ENCODE measurements at places on chromosomes 3 and 15.
A peak's percentile ranks its signal among the peaks of the same experiment; 100 is the strongest.

GRCh38 chr15:89457086-89457485 lies 39.3 kb downstream of the RHCG start:
- DNase-seq = peak; percentile 64

GRCh38 chr3:142944342-142944741 lies 19.1 kb downstream of the PAQR9 start:
- DNase-seq = no peak

- no peak for DNase-seq
These were observed 84.1 kb downstream of the DHX36 start for GRCh38 chr3:154240235-154240634.

- DNase-seq = no peak
These were observed 155.9 kb upstream of the TLE3 start for GRCh38 chr15:70253461-70254156.

DNA sequence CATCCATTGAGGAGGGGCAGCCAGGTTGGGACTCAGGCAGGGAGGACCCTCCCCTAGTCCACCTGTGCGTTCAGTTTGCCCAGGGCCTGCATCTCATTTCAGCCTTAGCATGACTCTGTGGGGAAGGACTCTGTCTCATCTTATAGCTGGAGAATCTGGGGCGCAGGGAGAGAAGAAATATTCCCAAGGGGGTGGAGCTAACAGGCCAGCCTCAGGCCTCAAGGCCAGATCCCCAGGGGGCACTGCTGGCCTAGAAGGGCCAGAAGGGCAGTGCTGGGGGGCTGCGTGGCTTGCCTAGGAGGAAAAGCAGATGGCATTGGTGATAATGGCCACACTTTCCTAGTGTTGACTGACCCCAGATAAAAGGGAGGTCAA lies 10.9 kb downstream of the AMOTL2 start:
- no peak for DNase-seq

DNA sequence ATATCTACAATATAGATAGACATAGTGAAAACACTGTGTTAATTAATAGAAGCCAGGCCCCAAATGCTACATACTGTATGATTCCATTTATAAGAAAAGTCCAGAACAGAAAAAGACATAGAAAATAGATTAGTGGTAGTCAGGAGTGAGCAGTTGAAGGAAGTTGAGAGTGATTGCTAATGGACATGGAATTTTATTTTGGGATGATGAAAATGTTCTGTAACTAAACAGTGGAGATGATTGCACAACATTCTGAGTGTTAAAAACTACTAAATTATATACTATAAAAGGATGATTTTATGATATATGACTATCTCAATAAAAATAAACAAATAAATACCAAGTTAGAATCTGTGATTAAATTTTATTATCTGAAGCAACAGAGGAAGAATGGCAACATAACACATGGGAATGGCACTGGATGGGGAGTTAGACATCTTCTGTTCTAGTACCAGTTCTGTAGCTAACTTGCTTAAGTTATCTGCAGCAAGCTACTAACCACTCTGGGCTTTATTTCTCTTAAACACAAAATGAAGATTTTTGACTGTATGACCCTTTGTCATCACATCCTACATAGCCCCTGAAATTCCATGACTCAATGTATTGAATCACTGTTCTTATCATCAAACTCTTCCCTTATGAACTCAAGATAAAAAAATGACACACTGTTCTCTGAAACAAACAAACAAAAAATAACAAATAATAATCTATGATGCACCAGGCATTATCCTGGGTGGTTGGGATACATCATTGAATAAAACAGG lies 612.7 kb downstream of the TBL1XR1 start:
- DNase-seq = no peak

DNA sequence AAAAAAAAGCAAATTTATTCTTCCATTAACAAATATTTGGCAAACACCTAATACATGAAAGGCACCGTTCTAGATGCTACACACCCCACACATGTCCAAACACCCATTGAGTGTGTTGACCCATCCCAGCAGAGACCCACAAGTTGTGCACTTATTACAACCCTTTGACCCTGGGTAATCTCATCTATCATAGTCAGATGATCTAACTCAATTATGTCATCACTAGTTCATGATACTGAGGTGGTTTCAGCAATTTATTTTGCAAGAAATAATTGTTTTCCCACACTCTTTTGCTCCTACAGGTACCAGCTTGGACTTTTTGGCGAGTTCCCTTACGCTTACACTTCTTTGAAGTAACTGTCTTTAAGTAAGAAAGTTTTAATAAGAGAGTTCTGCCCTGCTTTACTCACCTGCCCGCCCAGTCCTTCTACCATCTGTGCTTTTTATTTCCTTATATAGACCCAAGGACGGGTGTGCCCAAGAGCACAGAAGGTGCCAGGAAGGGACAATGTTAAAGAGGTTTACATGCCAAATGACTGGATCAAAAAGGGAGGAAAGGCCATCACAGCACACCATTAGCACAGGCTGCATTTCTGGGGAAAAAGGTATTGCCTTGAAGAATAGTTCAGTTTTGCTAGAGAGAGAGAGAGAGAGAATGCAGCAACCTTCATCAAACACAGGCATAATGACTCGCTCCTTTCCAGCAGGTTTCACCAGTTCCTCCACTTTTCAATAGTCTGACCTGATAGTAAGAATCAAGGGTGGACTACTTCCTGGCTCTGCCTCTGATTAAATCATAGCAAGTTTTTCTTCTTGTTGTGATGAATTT lies 54.5 kb upstream of the ATP11B start:
- DNase-seq = no peak

DNA sequence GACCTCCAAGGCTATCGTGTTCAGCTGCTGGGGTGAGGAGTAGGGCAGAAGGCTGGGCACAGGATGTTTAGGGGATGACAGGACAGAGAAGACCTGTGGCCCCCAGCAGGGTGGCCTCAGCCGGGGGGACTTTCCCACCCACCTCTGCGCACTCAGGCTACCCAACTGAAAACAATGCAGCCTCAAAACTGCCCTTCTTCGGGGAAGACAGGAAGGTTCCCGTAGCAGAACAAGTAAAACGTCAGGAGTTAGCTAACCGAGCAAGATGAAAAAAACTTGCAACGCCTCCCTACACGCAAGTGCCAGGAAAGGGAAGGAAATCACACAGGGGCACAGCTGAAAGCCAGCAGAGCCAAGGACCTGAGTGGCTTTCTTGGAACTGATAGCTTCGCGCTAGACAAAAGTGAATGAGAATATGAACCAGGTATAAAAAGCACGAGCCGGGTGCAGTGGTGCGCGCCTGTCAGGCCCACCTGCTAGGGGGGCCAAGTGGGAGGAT lies 38.4 kb upstream of the FURIN start:
- DNase-seq = no peak

GRCh38 chr3:10322352-10322710 lies 1.4 kb upstream of the SEC13 start:
- DNase-seq = no peak

DNA sequence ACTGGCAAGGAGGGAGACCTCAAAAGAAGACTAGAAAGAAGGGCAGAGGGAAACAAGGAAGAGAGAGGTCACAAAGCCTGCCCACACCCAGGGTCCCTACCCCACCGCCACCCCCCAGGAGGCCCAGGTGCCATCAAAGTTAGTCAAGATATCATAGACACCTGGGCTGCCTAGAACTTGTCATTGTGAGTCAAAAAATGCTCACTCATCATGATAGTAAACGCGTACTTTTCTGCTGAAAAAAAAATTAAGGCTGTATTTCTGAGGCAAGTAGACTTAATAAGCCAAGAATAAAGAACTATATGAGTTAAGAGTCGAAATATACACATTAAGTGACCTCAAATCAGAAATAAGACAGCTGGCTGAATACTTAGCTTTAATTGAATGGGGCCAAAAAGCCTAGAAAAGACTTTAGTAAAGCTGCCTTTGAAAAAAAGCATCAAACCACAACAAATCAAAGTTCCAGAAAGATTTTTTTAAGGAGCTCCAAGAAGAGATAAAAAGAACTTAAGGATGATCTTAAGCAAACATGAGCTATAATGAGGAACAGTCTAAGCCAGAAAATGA lies 415.5 kb upstream of the PPP2R3A start:
- no peak for DNase-seq

DNA sequence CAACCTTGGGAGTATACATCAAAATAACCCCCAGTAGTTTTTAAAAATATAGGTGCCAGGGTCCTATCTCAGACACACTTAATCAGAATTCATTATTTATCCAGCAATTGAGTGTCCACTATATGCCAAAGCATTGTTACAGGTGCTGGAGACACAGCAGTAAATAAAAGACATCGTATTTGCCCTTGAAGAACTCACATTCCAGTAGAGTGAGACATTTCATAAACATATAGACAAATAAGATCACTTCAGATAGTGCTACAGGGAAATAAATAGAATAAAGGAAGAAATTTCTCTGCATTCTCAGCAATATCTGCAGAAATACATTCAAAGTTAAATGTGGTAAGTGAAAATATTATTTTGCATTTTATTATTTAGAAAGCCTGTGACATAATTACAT lies 34.1 kb upstream of the ANKRD28 start:
- DNase-seq = no peak

- DNase-seq = peak; percentile 13
These were observed 1005.9 kb upstream of the CFAP20DC start for GRCh38 chr3:60055765-60056164.

- no peak for DNase-seq
These were observed 41.2 kb downstream of the KLF13 start for GRCh38 chr15:31367730-31368344.

GRCh38 chr15:77811270-77811669 lies 178.6 kb upstream of the LINGO1 start:
- no peak for DNase-seq

DNA sequence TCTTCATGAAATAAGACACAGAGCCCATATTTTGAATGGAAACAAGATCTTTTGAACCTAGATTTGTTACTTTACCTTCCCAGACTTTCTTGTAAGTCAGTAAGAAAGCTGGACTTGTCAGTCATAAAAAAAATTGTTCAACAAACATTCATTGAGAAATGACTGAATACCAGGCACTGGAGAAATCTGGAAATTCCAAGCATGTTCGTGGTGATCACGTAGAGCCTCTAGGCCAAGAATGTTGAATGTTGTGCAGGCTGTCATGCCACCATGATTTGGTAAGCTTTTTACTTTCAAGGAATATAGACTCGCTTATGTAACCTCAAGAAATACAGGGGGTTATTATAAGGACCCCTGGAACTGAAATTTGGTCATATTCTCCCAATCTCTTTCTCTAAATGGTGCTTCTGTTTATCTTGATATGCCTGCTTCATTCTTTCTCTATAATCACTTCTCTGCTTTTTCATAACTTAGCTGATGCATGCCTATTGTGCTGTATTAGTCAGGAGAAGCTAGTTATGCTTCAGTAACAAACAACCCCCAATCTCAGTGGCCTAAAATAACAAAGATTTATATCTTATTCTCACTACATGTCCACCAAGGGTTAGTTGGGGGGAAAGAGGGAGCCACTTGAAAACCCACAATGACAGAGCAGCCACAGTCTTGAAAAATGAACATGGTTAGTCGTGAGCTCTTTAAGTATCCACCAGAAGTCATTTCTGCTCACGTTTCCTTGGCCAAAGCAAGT lies 3.4 kb upstream of the TPM1 start:
- DNase-seq = no peak

GRCh38 chr3:126447456-126448106 lies 28.1 kb downstream of the ZXDC start:
- DNase-seq = no peak

DNA sequence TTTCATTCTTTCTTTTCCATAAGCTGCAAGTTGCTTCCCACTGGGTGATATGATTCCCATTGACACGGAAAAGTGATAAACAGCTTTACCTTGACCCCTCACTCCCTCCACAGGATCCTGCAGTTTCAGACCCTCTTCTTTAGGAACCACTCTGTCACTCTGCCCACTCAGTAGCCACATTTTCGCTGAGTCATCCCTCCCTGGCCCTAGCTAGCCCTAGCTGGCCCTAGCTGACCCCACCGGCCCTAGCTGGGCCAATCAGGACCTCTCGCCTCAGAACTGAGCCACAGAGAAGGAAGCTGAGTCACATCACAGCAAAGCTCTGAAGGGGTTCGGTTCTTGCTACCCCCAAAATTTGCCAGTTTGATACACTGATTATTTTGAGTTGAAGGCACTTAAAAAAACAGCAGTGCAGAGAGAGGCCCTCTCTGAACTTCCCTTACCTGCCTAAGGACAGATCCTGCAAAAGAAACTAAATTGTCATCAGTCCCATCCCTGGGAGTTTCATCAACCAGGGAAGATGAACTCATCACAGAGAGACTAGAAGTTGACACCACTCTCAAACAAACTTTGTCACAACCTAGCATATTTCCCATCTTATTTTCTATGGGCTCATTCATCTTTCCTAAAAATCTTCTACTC lies 233.5 kb upstream of the PROK2 start:
- DNase-seq = peak; percentile 20

DNA sequence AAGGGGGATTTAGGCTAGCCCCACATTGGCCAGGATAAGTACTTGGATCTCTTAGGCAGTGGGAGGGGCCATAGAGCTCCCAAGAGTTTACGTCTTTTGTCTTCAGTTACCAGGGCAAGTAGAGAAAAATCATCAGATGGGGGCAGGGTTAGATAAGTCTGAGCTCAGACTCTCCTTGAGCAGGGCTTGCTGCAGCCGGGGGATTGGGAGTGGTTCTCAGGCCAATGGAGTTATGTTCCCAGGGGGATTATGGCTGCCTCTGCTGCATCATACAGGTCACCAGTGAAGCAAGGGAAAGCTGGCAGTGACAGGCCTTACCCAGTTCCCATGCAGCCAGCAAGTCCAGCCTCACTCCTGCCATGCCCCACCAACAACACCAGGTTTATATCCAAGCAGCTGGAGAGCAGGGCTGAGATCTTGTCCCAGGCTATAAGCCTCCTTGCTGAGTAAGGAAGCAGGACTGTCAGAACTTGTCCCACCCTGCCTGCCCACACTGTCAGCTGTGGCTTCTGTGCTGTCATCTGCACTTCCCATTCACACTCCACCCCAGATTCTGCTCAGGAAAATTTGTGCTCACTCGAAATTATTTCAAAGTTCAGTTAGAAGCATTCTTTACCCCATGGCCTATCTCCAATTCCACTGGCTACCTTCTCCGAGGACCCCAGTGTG lies 215.3 kb downstream of the FAM43A start:
- no peak for DNase-seq

DNA sequence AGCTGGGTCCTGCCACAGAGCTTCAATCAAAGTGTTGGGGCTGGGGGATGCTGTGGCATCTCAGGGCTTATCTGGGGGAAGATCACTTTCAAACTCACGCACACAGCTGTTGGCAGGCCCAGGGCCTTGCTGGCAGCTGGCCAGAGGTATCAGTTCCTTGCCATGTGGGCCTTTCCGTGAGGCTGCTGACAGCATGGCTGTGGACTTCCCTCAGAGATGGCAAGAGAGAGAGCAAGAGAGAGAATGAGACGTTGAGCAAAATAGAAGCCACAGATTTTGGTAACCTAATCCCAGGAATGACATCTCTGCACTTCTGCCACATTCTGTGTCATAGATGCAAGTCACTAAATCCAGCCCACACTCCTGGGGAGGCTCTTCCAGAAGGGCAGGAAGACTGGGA lies 91.0 kb downstream of the TPRG1 start:
- DNase-seq = no peak

Measured in urothelium cell line (cell line).